ENCODE measurements at places on chromosomes 2 and 18.
A peak's percentile ranks its signal among the peaks of the same experiment; 100 is the strongest.

DNA sequence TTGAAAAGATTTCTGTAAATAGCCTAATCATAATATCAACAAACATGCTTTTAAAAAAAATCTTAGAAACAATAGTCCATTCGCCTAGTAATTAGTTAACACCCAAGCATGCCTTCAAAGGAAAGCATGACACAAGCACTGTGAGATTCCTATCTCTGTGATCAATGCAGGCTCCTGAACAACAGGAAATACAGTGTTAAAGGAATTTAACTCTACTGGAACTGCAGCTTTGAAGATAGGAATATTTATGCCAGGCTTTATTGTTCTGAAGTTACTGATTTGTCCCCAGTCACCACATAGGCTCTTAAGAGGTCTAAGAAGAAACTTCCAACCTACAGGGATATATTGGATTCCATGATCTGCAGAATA is 15.4 kb upstream of the FAM124B start:
- no peak for DNase-seq

DNA sequence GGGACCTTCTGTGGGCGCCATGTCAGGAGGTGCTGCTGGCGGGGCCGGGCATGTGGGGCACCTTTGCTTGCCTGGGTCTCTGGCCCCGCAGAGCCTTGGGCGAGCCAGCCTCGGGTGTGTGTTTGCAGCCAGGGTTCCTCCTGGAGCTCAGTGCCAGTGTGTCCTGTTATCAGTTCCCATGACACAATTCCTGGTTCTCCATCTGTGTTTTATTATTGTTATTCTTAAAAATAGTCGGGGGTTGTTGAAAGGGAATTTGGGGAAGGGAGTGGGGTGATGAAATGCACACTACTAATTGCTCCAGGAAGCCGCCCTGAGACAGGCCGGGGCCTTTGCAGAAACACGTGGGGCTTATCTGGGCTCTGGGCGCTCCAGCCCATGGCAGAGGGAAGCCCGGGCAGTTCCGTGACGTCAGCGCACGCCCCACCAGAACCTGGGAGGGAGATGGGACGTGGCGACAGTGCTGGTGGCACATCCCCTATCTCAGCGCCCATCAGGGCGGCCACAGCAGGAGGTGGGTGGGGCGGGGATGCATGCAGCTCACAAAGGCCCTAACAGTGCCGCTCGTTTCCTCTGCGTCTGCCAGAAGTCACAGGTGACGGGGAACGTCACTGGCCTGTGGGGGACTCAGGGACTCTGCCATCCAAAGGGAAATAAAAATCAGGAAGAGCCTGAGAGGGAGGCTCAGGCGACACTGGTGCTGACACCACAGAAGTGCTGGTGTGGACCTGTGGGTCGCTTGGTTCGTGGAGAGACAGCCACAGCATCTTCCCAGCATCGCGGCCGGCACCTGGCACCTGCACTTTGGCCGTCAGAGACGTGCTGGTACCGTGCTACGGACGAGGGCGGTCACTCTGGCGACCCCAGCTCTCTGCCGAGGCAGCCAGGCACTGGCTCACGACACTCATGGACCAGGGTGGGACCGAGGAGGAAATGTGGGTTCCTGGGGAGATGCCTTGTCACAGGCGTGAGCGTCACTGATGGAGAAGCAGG is 131.0 kb downstream of the NFATC1 start:
- peak; percentile 41 for DNase-seq

DNA sequence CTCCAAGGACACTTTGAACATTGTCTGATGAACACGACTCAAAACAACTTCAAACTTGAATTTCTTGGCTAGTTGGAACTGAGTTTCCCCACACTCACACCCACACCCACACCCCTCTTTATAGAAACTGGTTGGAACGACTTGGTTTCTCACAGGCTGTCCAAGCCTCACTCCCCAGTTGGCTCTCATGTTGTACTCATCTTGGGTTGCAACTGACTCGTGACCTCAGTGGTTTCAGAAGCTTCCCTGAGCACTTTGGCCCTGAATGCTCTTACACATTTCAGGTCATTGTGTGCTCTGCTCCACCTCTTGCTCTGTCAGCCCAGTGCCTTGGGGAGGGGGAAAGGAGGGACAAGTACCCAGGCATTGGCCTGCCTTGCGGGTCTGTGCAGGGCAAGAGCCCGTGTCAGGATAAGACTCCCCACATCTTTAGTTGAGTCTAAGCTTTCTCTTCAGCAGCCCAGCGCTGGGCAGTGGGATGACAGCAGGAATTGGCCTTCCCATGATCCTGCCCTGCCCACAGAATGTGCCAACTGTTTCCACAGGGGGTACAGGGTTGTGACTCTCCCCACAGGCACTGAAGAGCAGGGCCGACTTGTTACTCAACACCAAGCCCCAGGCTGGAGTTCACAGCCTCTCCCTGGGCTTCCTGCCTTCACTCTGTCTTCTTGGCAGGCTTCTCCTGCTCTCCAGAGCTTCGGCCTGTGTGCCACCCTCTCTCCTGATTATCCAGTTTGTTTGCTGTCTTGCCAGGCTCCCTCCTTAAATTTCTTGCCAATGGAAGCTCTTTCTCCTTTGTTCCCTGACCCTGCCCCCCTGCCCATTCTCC is 104.6 kb downstream of the RTN4 start:
- no peak for DNase-seq

GRCh38 chr2:216857131-216857550 is 2.7 kb downstream of the TNP1 start:
- DNase-seq, result no peak

GRCh38 chr2:126994340-126994777 is 95.7 kb downstream of the TEX51 start:
- no peak for DNase-seq

DNA sequence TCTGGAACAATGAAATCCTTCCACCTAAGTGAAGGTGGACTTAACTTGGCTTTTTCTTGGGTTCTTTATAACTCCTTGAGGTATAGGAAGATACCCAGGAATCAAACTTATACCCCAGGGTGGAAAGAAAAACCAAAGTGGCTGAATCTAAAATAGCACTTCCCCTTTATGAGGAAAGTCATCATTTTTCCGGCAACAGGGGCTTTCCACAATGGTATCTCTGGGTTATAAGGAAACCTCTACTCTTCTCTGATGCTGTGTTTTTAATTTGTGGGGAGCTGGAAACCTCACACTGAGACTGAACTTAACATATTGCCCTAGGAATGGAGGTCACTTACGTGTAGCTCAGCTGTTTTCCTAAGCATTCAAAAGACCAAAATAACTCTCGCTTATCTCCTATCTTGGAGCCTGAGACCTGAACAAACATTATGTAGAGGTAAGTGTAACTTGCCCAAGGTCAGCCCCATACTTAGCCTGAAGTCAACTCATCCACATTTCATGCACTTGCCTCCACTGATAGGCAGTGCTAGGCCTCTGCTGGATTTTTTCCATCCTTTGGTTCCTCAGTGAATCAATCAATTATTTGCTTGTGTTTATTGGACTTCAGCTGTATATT is 117.9 kb downstream of the SETBP1 start:
- DNase-seq, result no peak

- no peak for DNase-seq
These were observed 130.3 kb upstream of the RAB12 start for GRCh38 chr18:8478968-8479370.

- no peak for DNase-seq
These were observed 26.5 kb downstream of the AQP12B start for GRCh38 chr2:240655931-240656886.

- no peak for DNase-seq
These were observed 40.5 kb downstream of the MTHFD2 start for GRCh38 chr2:74238879-74239278.

DNA sequence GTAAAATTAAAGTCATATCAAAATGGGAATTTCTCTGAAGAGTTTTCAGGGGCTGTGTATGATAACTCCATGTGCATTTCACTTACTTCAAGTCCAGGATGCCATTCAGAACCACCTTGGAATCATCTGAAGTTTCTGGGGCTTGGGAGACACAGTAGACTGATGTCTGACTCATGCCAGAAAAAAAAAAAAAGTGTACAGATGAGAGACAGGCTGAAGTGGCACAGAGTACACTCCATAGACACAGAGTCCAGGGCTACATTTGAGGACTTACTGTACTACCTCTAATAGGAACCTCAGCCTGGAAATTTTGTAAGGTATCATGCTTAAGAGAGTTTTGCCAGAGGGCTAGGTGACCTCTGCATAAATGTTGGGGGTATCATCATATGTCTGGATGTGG is 92.0 kb downstream of the SS18 start:
- DNase-seq, result no peak

DNA sequence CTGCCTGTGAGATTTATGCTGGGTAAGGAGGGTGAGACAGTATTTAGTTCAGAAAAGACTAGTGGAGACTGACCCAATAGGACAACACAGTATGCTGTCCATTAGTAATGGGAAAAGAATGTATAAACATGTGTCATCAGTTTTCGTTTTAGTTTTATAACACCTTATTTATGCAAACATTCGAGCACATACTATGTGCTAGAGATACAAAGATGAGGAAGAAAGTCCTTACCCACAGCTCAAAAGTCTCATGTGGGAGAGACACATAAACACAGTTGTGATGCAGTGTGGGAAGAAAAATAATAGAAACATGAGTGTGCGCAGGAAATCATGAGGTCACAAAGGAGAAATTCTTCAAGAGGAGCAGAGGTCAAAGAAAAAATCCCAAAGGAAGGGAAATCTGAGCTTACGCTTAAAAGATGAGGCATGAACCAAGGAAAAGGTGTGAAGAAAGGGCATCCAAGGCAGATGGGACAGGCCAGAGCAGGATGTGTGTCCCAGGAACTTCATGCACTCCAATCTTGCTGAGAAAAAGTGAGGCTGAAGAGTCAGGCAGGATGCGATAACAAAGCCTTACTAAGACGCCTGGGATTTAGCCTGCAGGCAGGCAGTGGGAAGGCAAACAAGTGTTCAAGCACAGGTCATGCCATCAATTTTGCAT is 8.1 kb downstream of the METTL21A start:
- DNase-seq, result no peak

GRCh38 chr2:195413422-195413821 is 243.6 kb upstream of the SLC39A10 start:
- no peak for DNase-seq

DNA sequence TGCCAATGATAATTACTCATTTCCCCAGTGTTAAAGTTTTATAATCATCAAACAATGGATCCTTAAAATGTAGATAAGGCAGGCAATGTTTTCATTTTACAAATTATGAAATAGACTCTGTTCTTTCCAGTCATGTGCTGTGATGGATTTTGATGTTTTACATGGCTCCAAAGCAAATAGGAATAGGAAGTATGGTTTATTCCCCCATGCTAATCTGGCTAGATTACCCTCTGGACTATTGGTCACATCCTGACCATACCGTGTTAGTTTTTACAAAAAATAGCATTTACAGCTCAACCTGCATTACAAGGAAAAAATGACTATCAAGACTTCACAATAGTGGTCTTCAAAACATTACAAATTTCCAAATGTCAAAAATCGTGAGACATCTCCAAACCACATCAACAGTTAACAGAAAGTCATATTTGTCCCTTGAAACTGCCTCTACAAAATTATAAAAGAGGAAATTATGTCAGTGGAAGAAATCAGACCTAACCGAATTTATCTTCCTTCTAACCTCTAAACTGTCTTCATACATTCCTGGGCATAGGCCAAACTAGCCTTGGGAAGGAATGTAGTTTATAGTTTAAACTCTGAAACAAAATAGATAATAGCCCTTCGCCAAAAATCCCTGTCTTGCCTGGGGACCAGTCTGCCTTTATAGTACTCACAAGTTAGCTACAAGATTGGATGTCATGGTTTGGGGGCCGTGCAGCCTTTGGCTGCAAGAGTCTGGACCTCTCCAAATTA is 1941.2 kb upstream of the CELF4 start:
- no peak for DNase-seq

GRCh38 chr2:135004005-135004746 is 43.1 kb downstream of the MAP3K19 start:
- peak; percentile 70 for DNase-seq

DNA sequence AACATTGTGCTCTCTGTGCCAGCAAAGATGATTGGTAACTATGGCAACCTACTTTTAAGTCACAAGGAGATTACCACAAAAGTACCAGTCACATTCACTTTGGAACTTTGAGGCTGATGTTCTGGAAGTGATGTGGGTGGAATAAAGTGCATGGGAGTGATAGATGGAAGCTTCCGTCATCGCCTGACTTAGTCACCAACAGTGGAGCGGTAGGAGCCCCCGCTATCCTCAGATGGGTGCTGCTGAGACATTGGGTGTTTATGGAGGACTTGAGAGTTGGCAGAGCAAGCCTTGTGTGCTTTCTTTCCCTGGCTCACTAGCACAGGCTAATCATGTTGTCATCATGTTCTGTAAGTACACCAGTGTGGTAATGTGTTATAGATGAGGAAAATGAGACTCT is 4.6 kb downstream of the PPP1R7 start:
- peak; percentile 31 for DNase-seq

DNA sequence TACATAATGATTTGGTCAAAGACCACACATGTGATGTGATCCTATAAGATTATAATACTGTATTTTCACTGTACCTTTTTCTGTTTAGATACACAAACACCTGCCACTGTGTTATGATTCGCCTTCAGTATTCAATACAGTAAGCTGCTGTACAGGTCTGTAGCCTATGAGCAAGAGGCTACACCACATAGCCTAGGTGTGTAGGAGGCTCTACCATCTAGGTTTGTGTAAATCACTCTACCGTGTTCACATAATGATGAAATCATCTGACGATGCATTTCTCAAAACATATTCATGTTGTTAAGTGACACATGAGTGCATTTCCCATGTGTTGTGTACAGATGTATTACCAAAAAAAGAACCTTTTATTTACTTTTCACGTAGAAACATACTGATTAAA is 74.5 kb downstream of the USP40 start:
- no peak for DNase-seq

DNA sequence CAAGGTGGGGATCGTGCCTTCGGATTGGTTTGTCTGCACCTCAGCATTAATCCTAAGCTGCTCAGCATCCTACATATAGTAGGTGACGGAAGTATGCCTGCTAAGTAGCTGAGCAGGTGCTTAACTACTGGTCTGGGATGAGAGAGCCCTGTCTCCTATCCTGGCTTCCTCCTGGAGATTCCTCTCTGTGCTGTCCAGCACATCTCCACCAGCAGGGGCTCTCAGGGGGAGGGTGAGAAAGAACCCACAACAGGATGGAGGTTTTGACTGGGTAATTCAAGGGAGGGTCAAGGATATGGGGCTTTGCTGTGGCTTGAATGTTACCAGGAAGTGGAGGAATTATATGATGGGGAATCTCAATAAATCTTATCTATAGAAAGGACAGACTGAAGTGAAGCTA is 45.4 kb upstream of the KIF5C start:
- DNase-seq, result no peak

- DNase-seq, result no peak
These were observed 493.1 kb downstream of the NR4A2 start for GRCh38 chr2:155839436-155839835.

GRCh38 chr2:43361286-43361685 is 134.9 kb upstream of the ZFP36L2 start:
- DNase-seq, result no peak

DNA sequence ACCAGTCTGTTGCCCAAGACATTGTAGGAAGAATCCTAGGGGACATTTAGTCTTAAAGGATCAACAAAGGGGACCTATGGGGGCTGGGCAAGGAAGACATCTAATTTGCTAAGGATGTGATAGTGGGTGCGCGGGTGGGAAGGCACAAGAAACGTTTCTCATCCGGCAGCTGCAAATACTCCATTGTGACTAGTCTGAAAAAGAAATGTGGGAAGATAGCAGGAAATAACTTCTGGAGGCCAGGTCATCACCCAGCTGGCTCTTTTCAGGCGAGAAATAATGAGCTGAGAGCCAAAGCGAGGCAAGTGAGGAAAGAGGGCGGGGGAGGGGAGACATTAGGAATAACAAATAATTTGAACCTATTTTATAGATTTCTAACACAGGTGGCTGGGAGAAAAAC is 70.3 kb upstream of the NCK2 start:
- no peak for DNase-seq
